ENCODE measurements at places on chromosomes 7 and 10.

- DNase-seq: no peak
Observed at GRCh38 chr10:79116368-79116767, 47.6 kb downstream of the ZMIZ1 start.

DNA sequence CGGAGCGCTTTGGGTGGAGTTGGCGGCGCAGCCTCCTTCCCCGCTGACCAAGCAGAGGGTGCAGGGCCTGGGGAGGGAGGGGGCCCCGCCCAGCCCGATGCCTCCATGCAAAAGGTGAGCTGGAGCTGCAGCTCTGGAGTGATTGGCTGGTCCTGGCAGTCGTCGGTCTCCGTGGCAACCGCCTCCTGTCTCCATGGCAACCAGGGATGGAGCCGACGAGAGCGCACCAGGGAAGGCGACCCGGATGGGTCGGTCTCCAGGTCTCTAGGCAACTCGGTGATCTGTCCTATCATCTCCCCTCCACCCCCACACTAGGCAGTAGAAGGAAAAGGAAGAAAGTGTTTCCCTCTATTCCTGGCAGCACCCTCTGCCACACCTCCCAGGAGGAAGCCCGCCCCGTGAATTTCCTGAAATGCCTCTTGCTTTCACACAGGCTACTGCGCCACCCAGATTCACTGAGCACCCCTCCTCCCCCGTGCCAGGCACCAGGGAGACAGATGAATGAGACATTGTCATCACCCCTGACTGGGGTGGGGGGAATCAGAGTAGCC is 647 bp upstream of the NACAD start:
- peak; percentile 79 for DNase-seq

GRCh38 chr7:150564006-150564405 is 3.2 kb upstream of the GIMAP4 start:
- DNase-seq: no peak

GRCh38 chr7:133650487-133651300 is 397.8 kb downstream of the EXOC4 start:
- DNase-seq: no peak

DNA sequence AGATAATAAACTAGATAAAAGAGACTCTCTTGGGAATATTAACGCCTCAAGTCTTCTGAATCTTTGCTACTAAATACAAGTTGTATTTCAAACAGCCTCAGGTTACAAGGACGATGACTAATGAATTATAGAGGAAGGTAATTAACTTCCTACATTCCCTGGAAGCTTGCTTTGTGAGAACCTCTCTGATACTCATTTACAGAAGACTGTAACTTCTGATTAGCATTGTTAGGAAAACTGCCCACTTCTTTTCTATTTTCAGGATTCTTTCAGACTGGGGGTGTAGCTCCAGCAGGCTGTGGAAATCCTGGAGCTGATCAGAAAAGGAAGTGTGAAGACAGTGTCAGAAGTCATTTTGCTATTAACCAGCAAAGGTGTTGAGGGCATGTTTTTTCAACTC is 316.7 kb upstream of the NPSR1 start:
- DNase-seq: no peak

GRCh38 chr10:78609976-78610375 is 458.8 kb upstream of the ZMIZ1 start:
- DNase-seq: no peak

GRCh38 chr10:88755753-88756152 is 4.1 kb upstream of the LIPN start:
- DNase-seq: no peak

- no peak for DNase-seq
Observed at GRCh38 chr7:115888981-115889668, 141.4 kb downstream of the TFEC start.

DNA sequence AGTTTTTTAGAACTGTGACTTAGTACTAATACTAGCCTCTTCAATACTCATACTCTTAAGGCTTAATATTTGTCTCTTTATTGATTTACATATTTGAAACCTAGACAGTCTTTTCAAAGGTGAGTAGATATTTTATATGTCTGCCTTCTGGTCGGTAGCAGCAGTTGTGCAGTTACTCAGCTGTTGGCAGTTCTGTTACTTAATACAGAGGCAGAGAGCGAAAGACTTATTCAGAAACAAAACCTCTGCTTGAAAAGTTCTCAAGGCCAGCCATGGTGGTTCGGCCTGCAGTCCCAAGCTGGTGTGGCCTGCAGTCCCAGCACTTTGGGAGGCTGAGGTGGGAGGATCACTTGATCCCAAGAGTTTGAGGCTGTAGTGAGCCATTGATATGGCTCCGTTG is 84.2 kb downstream of the AUTS2 start:
- DNase-seq: no peak

DNA sequence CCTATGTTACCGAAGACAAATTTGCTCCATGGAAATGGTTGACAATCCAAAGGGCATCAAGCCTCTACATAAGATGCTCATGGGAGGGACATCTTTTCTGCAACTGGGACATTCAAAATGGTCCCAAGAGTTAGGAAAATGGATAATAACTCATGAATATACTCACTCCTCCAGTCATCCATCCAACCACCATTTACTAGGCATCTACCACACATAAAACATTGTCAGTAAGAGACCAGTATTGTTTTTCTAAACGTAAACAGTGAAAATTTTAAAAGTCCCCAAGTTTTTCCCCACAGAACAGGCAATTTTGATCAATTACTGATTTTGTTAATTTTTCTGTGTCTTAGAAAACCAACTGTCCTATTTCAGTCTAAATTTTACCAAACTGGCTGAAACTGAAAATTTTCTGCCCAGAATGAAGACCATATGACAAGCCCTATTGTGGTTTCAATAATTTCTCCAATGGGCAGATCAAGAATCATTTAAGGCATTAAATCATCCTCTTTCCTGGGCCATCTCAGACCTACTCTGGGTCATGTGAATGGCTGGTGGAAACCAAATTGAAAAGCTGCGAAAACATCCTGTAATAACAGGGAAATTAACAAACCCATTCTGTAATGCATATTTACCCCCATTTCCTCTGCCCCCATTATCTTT is 24.2 kb downstream of the PIK3AP1 start:
- DNase-seq: no peak

DNA sequence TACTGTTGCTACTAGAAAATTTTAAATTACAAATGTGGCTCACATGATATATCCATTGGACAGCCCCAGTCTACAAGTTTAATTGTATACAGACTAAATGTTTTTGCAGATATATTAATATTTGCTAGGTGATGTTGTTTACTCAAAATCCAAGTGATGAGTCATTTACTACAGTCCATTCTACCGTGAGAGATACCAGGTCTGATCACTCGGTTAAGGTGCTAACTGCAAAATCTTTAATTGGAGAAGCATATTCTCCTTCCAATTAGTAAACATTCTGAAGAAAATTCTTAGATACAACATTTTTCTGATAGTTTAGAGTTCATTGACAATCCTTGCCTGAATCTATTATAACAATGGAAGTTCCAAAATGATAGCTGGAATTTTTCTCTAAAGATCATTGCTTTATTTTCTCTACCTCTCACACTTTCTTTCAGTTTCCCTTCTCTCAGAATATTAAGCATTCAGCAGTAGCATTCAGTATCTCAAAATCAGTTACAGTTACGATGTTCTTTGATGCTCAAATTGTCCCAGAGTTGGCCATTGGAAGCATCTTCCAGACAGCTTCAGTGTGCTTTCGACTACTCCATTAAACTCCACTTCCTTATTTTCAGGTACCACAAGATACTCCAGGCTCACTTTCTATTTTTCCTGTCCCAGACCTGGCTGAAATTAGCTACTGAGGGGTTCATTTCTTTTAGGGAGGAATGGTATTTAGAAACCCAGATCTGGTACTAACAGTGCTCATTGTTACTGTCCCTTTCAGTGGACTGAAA is 2.3 kb downstream of the ABCB1 start:
- DNase-seq: no peak

DNA sequence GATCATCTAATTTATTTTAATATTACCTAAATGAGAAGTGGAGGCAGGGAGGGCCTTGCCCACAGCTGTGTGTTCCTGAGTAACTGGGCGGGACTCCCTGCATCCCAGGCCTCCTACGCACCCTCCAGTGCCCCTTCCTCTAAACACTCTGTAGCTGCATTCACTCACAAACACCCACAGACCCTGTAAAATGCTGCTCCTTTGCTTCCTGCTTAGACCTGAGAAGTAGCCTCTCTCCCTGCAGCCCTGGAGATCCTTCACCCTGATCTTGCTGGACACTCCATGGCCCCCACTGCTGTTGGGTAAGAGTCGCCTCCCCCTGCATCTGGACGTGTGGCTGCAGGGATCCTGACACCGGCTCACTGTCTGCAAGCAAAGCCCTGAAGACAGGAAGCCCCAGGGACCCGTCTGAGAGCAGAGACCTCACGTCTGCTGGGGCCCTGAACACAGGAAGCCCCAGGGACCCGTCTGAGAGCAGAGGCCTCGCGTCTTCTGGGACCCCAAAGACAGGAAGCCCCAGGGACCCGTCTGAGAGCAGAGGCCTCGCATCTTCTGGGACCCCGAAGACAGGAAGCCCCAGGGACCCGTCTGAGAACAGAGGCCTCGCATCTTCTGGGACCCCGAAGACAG is 589.8 kb downstream of the DNAJB6 start:
- DNase-seq: no peak

- DNase-seq: no peak
Observed at GRCh38 chr10:6079044-6079443, 9.8 kb upstream of the RBM17 start.

DNA sequence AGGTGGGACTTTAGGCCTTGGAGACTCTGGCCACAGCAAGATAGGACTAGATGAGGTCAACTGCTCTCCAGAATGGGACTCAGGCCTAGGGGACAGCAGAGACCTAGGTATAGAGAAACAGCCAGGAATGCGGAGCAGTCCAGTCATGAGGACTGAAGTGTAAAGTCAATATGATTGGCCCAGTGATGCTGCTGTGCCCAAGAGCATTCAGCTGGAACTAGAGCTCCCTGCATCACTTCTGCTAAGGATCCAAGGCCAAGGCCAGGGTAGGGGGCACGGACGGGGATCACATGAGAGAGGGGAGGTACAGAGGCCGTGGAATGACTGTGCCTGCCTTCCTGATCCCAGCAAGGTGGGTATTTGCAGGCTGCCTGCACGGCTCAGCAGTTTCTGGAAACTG is 237.9 kb downstream of the FRMD4A start:
- no peak for DNase-seq

- DNase-seq: no peak
Observed at GRCh38 chr10:111017098-111017497, 59.7 kb upstream of the ADRA2A start.

GRCh38 chr10:69047111-69047832 is 40.6 kb upstream of the SRGN start:
- DNase-seq: no peak

GRCh38 chr10:116637830-116638229 is 17.1 kb downstream of the PNLIPRP2 start:
- DNase-seq: no peak

GRCh38 chr7:50264908-50265307 is 39.6 kb upstream of the IKZF1 start:
- DNase-seq: no peak

DNA sequence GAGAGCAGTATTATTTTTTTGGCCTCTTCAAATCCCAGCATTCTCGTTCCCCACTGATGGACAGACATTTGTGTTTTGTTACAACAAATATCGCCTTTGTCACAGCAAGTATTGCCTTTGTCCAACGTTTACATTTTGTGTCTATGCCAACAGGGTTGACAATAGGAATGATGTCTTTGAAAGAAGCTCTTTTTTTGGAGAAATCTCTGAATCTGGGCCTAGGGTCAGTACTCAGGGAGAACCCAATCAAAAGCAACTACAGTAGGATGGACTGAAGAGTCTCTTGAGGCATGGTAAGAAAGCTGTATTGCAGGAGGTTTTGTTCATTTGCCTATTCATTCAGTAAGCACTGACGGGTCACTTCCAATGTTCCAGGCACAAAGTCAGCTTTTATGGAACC is 57.7 kb upstream of the KLF14 start:
- no peak for DNase-seq

- no peak for DNase-seq
Observed at GRCh38 chr10:2812631-2813030, 254.7 kb upstream of the PFKP start.

DNA sequence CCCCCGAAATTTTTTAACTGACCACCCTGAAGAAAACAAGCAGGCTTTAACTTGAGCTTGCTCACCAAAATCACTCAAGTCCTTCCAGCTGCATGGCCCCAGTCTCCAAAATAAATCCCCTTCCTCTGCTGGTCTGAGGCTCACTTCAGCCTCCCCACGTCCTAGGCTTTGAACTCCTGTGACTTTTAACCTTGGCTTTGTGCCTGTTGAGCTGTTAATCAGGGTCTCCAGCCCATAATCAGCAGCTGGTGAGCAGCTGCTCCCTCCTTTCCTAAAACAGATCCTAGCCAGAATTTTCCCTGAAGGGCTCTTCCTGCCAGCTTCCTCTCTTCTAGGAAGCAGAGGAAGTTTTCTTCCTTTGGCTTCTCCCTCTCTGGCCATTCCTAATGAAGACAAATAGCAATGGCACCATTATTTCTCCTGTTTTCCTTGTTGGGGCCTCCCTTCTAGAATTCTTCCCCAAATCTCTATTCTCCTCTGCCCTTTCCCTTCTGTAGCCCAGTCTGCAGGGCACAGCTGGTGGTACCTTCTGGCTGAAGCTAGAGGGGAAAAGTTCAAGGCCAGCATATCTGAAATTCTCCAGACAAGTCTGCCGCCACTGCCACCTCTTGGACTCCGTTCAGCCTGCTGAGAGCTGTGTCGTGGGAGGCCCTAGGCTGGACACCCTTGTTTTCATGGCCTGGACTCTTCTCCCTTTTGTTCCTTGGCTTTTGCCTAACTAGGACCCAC is 152.1 kb downstream of the NOC3L start:
- no peak for DNase-seq

DNA sequence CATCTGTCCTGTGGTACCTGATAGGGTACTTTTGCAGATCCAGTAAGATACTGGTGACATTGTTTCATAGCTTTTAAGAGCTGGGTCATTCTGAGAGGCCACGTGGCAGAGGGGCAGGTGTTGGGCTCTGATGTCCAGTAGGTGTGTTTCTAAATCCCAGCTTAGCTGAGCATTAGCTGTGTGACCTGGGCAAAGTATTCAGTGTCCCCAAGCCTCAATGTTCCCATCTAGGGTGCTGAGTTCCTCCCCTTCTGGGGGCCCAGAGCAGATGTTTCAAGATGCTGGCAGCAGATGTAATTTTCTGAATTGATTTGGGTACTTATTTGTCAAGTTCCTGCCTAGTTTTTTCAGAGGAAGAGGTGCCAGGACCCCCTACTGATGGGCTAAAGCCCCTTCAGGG is 52.9 kb downstream of the NEURL1 start:
- peak; percentile 21 for DNase-seq

GRCh38 chr10:130958981-130959751 is 352.4 kb downstream of the TCERG1L start:
- DNase-seq: peak; percentile 17
